CD4-positive, alpha-beta T cell treated with Interleukin-15 for 1 hour (primary cell): ENCODE measurements at places on chromosomes 3 and 15.

GRCh38 chr3:29143151-29143550 is 137.7 kb upstream of the RBMS3 start:
- DNase-seq = no peak

- DNase-seq = no peak
Observed at GRCh38 chr15:69576948-69577351, 124.3 kb downstream of the RPLP1 start.

GRCh38 chr15:88745696-88746095 is 57.5 kb upstream of the ACAN start:
- no peak for DNase-seq

DNA sequence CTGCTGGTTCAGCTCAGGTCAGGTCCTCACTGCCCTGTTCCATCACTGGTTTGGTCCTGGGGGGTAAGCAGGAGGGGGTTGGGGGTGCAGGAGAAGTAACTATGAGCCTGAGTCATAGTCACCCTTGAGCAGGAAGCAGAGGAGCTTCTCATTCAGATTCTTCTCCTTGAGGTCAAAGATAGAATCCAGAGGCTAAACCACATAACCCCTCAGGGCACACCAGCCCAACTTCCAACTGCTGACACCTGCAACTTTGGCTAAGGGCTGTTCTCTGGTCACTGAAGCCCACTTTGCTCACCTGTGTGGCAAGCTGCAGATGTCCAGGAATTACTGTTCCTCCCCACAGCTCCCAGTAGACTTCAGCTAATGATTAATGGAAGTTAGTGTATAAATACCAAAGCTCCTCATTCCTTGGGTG is 48.8 kb upstream of the LRRFIP2 start:
- no peak for DNase-seq

DNA sequence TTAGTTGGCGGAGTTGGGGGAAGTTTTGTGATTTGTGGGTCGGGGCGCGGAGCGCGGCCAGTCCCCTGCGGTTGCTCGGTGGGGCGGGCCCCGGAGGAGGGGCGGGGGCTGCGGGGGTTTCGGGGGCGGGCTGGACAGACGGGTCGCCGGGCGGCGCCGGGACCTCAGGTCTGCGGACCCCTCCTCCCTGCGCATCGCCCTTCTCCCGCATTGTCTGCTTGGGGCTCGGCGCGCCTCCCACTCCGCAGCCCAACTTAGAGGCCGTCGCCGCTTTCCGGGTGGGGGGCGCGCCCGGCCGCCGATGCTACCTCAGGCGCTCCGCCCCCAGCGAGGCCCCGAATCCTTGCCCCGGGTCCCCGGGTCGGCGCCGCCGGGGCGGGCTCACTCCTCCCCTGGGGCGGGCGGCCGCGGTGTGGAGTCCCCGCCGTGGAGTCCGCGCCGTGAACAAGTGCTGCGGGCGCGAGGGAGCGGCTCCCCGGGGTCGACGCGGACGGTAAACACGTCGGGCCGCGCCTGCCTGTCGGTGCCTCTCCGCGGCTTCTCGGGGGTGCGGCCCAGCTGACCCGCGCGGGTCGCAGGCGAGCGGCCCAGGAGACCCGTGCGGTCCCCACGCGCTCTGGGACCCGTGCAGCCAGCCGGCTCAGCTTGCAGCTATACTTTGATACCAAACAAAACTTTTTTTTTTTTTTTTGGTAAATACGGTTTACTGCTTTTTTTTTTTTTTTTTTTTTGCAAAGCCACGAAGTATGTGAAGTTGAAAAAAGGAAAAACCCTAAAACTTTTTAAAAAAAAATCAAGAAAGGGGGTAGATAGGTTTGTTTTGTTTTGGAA is 624 bp downstream of the AKAP13 start:
- DNase-seq = peak; percentile 58

GRCh38 chr15:67839499-67839928 is 331 bp downstream of the RNU6-1 start:
- peak; percentile 36 for DNase-seq

DNA sequence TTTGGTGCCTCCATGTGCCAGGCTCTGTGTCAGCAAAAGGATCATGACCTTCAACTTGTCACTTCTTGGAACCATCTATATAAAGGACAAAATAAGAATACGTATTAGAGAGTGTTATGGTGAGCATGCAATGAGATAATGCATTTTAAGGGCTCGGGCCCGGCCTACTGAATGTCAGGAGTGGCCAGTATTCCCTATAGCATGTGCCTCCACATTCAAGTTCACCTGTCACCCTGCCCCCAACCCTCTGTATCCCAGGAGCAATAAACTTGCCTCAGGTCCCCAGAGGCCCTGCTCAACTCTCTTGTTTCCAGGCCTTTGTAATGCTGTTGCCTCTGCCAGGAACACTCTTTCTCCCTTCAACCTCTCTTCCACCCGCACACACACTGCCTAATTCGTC is 90.2 kb upstream of the SLC6A11 start:
- DNase-seq = no peak

DNA sequence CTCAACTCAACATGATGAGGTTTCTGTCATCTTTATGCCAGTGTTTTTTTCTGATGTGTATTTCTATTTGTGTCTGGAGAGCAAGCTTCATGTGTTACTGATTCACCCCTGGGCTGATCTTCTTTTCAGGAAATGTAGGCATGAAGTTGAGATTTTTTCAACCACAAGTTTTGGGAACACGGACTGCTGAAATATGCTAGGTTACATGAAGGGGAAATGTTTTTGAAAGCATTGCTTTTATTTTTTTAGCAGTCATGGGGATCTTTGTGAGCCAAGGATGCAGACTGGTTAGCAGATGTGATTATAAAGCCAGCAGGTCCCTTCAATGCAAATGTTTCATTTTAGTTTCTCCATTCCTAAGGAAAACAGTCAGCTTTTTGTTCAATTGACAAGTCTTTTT is 219.3 kb upstream of the COL8A1 start:
- no peak for DNase-seq

DNA sequence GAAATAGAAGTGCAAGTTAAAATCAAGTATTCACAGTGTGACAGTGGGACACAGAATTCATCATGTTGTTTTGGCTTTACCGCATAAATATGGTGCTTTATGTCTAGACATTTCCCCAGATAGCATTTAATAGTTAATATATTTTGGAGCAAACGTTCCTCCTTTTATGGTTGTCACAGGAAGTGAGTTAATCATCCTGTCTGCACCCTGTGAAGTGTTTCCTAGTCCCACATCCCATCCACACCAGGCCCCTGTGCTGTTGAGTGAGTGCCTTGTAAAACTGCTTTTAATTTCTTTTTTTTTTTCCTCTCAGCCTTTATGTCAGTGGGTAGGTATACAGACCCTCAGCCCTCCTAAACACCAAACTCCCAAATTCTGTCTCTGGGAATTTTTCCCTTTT is 393.7 kb downstream of the FEZF2 start:
- DNase-seq = no peak

DNA sequence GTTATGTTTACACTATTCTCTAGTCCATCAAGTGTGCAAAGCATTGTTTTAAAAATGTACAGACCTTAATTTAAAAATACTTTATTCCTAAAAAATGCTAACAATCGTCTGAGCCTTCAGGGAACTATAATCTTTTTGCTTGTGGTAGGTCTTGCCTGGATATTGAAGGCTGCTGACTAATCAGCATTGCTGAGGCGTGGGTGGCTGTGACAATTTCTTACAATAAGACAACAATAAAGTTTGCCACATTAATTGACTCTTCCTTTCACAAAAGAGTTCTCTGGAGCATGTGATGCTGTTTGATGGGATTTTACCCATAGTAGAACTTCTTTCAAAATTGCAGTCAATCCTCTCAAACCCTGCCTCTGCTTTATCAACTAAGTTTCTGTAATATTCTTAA is 384.0 kb upstream of the TGFBR2 start:
- no peak for DNase-seq

- DNase-seq = no peak
Observed at GRCh38 chr3:143677430-143677829, 170.8 kb downstream of the SLC9A9 start.

GRCh38 chr3:43465109-43465508 is 156.7 kb downstream of the ANO10 start:
- no peak for DNase-seq

GRCh38 chr15:76098685-76099084 is 38.9 kb downstream of the TMEM266 start:
- no peak for DNase-seq

DNA sequence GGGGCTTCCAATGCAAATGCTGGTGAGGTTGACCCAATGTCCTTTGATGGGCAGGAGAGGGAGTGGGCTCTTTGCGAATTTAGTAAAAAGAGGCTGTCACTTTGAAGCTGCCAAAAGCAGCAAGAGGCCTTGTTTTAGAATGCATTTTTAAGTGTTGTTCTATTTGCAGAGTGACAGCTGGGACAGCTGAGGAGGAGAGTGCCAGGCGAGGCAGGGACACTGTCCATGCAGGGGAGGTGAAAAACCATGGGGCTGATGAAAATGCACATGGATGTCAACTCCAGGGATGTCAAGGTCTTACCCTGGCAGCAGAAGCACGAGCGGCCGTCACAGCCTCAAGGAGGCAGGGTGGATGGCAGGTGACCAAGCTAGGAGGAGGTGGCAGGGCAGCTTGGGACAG is 279.8 kb downstream of the ADAMTS17 start:
- DNase-seq = no peak

- no peak for DNase-seq
Observed at GRCh38 chr3:98290916-98291315, 8.6 kb downstream of the OR5H2 start.

- DNase-seq = no peak
Observed at GRCh38 chr3:16928386-16929132, 43.8 kb downstream of the PLCL2 start.

- no peak for DNase-seq
Observed at GRCh38 chr3:113051787-113052186, 61.0 kb downstream of the GTPBP8 start.

GRCh38 chr3:125150525-125151441 is 61.8 kb downstream of the SLC12A8 start:
- no peak for DNase-seq

GRCh38 chr3:11717768-11718636 is 74.3 kb upstream of the VGLL4 start:
- no peak for DNase-seq

DNA sequence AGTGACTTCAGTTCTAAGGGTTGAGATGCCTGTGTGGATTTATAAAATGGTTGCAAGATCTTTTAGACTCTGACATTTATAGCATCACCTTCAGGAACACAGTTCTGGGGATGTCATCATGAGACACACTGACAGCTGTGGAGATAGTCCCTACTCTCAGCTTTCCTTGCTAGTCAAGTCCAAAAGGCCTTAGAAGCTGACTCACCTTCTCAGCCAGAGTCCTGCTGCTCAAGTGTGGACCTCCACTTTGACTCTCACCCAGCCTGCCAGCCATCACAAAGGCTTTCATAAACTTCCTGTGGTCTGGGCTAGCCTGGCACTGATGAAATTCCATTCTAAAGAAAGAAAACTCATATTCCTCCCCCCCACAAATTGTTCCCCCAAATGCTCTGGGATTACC is 44.8 kb downstream of the TMEM39A start:
- DNase-seq = no peak

DNA sequence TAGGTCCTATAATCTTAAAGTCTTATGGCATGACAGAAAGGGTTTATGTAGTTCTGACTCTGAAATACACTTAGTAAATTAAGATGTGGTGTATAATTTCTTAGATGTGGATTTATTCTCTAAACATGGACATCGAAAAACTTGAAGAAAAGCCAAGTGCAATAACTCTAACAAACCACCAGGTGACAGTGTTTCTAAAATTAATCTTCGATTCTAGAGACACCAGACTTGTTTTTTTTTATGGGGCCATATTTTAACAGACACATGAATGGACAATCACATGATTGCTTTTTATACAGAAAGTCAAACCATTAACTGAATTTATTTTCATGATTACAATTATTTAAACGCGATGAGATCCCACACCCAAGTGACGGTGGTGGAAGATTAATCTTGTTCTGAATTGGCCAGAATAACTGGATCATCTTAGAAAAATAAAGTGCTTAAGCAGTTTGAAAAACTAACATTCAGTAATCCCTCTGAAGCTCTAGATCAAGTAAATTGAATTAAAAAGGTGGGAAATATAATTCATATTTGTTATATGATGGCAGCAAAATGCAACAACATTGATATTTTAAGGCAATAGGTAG is 305.1 kb downstream of the LSAMP start:
- no peak for DNase-seq

GRCh38 chr15:96171853-96172296 is 158.6 kb upstream of the NR2F2 start:
- DNase-seq = no peak

GRCh38 chr3:68007621-68008226 is 353.3 kb upstream of the SUCLG2 start:
- DNase-seq = no peak

GRCh38 chr3:58163234-58163633 is 47.5 kb downstream of the DNASE1L3 start:
- no peak for DNase-seq

- DNase-seq = no peak
Observed at GRCh38 chr3:10774825-10775224, 41.2 kb upstream of the SLC6A11 start.

DNA sequence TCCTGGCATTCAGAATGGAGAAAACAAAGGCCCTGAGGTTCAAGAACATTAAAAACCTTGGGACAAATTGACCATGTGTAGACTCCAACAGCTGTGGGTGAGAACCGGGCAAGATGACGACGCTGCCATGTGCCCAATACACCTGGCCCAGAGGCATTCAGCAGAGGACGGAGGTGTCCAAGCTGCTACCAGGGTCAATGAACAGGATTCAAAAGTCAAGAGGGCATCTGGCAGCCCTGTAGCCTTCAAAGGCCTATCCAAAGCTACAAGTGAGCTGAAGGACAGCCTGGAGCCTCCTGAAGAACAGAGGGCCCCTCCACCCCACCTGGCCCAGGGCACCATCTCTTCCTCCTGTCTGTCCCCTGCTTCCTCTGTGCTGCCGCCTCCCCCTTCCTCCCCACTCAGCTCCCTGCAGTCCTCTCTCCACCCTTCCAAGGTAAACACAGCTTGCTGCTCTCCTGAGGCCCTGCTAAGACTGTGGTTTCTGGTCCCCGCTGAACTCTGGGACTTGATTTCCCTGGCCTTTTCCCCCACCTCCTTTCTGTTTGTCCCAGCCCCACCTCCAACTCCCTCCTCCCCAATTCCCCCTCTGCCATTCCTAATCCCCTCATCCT is 57.5 kb downstream of the HMCES start:
- DNase-seq = no peak

GRCh38 chr3:55780913-55781312 is 293.8 kb upstream of the WNT5A start:
- DNase-seq = no peak

DNA sequence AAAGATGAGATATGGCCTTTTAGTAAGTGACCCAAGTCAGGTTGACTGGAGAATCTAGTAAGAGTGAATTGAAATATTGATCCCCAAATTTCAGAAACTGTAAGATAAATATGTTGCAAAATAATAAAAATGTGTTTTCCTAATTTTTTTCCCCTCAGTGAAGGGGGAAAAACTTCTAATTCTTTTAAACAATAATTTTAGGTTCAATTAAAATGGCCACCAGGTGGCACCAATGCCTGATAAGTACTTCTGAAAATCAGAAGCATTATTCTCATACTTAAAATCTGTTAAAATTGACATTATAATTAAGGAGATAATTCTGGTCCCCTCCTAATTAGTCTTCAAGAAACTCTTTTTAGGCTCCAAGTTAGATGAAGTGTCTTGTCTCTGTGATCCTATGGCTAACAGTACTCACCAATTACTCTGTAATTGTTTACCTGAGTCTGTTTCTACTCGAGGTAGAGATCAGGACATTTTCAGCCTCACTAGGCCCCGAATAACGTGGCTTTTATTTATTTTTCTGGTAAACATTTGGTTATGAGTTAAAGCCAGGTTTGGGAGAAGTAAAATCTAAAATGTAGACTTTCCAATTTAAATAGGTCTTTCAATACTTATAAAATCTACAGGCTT is 52.6 kb downstream of the NMD3 start:
- DNase-seq = no peak

- no peak for DNase-seq
Observed at GRCh38 chr15:70225416-70225815, 127.7 kb upstream of the TLE3 start.
